Naive B cell (primary cell): ENCODE measurements at places on chromosomes 16 and 17. TPM values are rescaled to one million over a fixed set of nuclear protein-coding genes. Genes with fewer than 3 reads are reported as not detected.

DNA sequence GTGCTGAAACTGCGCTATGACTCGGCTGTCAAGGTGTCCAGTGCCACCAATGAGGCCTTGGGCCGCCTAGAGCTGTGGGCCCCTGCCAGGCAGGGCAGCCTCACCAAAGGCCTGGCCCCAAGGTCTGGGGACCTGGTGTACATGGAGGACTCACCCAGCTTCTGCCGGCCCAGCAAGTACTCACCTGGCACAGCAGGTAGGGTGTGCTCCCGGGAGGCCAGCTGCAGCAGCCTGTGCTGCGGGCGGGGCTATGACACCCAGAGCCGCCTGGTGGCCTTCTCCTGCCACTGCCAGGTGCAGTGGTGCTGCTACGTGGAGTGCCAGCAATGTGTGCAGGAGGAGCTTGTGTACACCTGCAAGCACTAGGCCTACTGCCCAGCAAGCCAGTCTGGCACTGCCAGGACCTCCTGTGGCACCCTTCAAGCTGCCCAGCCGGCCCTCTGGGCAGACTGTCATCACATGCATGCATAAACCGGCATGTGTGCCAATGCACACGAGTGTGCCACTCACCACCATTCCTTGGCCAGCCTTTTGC lies 25.0 kb downstream of the WNT9B start:
- no peak for DNase-seq

- DNase-seq = no peak
Observed at GRCh38 chr17:60047046-60047445, 31.7 kb downstream of the HEATR6 start.

Gene CCDC102A
- polyA plus RNA-seq = 10.1 TPM

- no peak for DNase-seq
Observed at GRCh38 chr16:66714654-66715307, 18.2 kb upstream of the CMTM4 start.

Gene MLYCD
- 2.4 TPM for polyA plus RNA-seq

Gene KRT12
- polyA plus RNA-seq = not detected

Gene SRL
- not detected for polyA plus RNA-seq

DNA sequence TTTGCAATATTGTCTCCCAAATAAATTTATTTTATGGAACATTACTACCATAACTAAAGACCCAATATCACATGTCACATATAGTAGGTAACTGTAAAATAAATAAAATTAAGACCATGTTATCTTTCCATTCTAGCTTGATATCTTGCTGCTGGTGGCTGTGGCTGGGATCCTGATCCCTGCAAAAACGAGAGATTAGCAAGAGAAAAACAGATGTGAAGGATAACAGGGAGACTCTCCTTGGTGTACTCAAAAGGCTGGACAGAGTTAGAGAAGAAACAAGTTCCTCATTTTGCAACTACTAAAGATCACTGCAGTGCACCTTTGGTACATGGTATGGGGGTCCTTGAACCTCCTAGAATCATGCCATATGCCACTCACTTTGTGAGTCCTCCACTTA lies 49.7 kb downstream of the ARHGAP27 start:
- no peak for DNase-seq

GRCh38 chr16:8872967-8873865 lies 4.4 kb upstream of the CARHSP1 start:
- DNase-seq = no peak
